ENCODE measurements at places on chromosomes 11 and 22. TPM values are rescaled to one million over a fixed set of nuclear protein-coding genes. Genes with fewer than 3 reads are reported as not detected.
A peak's percentile ranks its signal among the peaks of the same experiment; 100 is the strongest.

APOBEC3F gene
- total RNA-seq, result 0.08 TPM

SLC37A2 gene
- 1.0 TPM for total RNA-seq

MYEOV gene
- total RNA-seq, result not detected

SLC22A25 gene
- total RNA-seq, result not detected

PLEKHB1 gene
- total RNA-seq, result 0.32 TPM

KCNK7 gene
- total RNA-seq, result not detected

PPFIBP2 gene
- 33.4 TPM for total RNA-seq

SAAL1 gene
- 8.2 TPM for total RNA-seq

ZNF214 gene
- total RNA-seq, result 1.9 TPM

P2RY2 gene
- total RNA-seq, result 3.4 TPM

ATL3 gene
- 30.8 TPM for total RNA-seq

OR52I1 gene
- total RNA-seq, result not detected

KREMEN1 gene
- 84.1 TPM for total RNA-seq

DNA sequence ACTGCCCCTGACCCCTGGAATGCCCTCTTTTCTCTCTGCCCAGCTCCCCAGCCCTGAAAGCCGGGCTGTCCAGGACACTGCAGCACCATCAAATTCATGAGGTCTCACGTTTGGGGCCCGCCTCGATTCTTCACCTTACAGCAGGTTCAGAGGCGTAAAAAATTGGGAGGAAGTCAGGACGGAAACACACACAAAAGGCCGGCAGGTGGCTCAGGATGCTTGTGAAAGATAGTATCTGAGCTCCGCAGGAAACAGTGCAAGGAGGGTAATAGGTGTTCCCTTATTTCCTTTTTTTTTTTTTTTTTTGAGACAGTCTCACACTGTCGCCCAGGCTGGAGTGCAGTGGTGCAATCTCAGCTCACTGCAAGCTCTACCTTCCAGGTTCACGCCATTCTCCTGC, 4.1 kb downstream of the RFPL2 start:
- DNase-seq, result no peak

DNA sequence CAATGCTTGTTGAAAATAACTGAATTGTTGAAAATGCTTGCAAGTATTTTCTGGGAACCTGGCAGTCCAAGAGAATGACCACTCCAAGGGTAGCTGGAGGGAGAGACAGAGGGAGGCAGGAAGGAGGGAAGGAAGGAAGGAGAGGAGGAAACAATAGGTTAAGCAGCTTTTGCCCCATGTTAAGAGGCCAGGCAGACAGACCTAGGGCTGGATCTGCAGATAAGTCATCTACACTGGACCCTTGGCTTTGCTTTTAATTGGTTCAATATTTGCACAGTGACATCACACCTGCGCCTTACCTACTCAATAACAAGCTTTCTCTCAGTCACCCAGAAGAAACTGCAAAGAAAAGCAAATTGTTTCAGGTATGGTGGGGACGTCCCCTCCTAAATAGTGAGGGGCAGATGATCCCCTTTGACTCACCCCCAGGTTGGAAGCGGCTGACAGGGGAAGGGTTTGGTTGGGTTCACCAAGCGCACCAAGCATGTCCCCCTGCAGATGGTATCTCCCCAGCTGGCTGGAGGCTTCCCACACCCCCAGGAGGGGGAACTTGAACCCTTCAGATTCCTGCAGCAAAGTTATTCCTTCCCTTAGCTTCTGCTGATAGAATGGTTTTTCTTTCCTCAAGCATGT, 24.3 kb downstream of the MYH9 start:
- no peak for DNase-seq

DNA sequence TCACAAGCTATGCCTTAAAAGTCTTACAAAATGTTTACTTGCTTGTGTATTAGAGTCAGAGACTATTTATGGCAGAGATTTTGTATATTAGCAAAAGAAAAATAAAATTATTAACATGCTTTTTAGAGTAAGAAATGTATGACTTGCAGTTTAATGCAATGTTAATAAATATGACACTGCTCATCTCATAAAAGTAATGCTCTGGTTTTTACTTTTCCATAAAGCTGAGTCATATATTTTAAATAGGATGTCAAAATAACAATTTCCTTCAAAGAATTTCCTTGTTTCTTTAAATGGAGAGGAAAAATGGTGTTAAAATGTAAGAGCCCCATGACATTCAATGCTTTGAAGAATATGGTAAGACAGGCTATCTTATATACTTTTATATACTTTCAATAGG, 16.3 kb upstream of the RDX start:
- no peak for DNase-seq

GRCh38 chr11:75668451-75669297, at the start of gene MAP6:
Gene MAP6 (minus strand): TSS chr11:75669038. CDS start chr11:75668369, 669 bp downstream.
- no peak for DNase-seq

DNA sequence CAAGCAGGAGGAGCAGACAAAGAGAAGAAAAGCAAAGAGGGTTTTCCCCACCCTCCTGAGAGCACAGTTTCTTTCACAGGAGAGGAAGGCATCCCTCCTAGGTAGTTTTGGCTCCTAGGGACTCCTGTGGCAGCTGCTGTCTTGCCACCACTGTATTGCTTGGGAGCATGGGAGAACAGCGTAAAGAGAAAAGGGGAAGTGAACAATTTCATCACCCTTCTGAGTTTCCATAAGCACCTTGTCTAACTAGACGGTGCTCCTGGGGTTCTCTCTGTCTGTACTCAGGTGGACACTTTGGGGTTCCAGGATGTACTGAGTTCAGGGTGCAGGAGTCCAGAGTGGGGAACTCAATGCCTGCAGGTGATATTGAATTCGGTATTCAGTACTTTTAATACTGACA, 1430.5 kb downstream of the TBC1D22A start:
- DNase-seq, result no peak

- no peak for DNase-seq
Observed at GRCh38 chr11:58597486-58598144, 18.8 kb downstream of the ZFP91 start.

DNA sequence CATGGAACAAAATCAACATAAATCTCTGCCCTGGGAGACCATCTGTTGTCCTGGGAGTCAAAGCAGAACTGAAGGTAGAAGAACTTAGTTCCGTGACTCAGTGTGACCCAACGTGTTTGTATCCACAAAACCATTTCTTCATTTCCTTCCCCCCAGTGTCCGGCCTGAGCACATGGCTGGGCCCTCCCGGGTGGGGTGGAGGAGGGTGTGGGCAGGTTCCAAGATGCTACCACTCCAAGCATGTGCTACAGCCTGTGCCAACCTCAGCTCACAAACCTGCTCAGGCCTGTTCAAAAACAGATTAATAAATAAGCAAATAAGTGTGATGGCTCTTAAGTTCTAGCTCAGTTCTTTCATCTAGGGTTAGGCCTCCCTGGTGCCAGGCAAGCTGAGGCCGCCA, 55.3 kb downstream of the SHANK2 start:
- DNase-seq, result no peak

DNA sequence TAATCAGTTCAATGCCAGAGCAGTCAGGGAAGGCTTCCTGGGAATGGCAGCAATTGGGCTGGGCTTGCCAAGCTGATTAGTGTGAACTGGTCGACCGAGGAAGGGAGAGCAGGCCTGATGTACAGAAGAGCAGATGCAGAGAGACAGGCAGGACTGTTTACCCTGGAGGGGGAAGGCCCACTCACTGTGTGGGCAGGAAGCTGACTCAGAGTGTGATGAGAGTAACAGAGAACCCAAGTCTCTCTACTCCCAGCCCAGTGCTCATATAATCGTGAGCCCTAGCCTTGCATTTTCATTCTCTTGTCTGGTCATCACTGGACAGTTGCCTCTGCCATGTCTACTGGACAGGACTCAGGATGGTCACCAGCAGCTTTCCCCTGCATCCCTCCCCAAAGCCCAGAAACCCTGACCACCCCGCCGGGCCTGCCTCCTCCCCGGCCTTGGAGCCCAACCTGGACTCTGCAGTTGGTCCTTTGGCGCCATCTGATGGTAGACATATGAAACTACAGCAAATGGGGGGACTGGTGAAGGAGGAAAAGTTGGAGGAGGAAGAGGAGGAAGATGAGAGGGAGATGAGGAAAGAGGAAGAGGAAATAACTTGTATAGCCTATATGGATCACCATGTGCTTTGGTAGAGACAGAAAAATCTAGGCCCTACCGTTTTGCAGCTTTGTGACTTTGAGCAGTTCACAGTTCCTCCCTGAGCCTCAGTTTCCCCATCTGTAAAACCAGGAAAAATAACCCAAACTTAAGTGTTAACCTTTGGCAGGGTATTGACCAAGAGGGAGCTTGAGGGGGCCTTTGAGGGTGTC, 43.4 kb upstream of the PRDM11 start:
- DNase-seq, result peak; percentile 77

- DNase-seq, result peak; percentile 50
Observed at GRCh38 chr11:87361891-87362290, 324.2 kb downstream of the TMEM135 start.

- DNase-seq, result peak; percentile 51
Observed at GRCh38 chr22:42885446-42885845, 28.4 kb upstream of the ARFGAP3 start.

GRCh38 chr11:86990031-86990430, 34.8 kb upstream of the FZD4 start:
- DNase-seq, result peak; percentile 20

GRCh38 chr22:47633111-47633510, 870.7 kb downstream of the TBC1D22A start:
- no peak for DNase-seq

- no peak for DNase-seq
Observed at GRCh38 chr11:61800331-61801281, 7.9 kb downstream of the FEN1 start.

DNA sequence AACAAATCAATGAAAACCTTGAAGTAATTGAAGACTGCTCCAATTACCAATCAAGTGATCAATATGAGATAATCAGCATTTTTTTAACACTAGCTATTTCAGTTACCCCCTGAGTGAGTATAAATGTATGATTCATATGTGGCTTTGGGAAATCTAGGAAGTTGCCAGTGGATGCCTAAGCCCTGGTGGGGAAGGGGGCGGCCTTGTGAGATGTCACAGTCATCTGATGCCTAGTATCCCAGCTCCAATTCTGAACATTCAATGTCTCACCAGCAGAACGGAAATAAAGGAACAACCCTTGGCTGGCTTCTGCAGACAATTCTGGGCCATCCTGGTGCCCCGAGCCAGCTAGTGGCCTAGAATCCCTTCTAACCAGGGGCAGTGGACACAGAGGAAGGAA, 58.5 kb upstream of the TIMP3 start:
- DNase-seq, result no peak

GRCh38 chr22:19997561-19998231, 18.9 kb downstream of the ARVCF start:
- no peak for DNase-seq

- DNase-seq, result peak; percentile 73
Observed at GRCh38 chr22:21041937-21042336, 3.8 kb upstream of the LRRC74B start.

DNA sequence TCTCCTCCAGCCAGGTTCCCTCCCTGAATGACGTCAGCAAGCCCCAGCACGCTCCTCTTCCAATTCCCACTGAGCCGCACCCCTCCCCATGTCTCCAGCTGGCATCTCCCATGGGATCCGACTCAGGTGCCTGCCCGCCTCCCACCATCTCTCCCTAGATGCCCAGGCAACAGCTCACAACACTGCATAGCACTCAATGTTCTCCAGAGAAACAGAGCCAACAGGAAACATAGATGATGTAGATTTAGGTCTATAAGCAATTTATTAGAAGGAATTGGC, 532.3 kb downstream of the BRD1 start:
- DNase-seq, result no peak

Data from myocyte (in vitro differentiated cells).